ENCODE measurements at places on chromosomes 13 and 19. TPM values are rescaled to one million over a fixed set of nuclear protein-coding genes. Genes with fewer than 3 reads are reported as not detected.

DNA sequence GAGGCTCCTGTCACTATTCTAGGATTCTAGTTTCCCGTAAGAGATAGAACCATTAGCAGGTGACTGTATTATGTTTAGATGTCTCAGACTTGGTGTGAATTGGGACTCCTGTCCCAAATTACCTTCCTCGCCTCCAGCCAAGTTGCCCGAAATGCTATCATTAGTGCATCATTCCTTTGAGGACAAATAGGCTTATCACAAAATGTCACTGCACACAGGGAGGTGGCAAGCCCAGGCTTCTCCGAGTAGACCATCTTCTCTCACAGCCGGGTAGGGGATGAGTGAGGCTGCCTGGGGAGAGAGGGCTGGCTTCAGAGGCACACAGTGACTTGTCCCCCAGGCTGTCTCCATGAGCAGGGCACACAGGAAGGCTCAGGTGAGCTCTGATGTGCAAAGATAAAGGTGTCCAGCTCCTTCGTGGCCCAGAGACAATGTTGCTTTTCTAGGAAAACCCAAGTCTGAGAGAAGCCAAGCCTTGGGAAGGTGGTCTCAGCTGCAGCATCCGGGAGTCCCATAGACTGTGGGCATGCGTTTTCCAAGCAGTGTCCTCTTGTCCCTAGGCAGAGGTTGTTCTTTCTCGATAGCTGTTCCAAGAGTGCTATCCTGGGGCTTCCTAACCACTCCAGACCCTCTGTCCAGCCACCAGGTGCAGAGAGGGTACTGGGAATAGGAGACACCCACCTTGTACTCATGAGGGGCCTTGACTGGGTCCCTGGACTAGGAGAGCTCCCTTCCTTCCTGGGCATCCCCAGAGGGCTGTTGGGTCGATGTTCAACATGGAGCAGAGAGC is 163.1 kb upstream of the TSHZ3 start:
- DNase-seq = no peak

PEG3 gene
- total RNA-seq = not detected

DNA sequence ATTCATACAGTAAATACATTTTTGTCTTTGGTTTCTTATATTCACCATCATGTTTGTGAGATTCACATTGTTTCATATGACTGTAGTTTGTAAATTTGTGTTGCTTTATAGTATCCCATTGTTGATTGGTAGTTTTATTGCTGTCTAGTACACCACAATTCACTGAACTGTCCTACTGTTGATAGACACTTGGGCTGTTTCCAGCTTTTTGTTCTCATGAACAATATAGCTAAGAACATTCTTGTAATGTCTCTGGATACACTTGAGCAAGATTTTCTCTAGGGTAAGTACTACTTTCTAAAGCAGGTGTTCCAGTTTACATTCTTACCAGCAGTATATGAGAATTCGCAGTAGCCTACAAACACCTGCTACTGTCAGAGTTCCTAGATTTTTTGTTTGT is 37.8 kb downstream of the SKA3 start:
- no peak for DNase-seq

ZNF808 gene
- 2.2 TPM for total RNA-seq

DNA sequence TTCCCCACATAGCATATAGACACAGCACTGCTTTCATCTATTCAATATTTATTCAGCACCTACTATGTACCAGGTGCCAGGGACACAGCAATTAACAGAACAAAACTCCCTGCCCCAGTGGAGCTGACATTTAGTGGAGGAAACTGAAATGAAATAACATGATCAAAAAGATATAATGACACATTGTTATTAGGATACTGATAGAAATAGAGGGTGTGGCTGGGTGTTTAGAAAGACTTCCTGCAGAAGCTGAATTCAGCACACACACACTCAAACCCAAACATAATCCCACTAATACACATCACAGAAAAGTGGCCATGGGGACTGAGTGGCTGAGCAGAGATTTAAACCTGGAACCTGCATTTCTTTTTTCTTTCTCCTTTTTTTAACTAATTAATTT is 3.8 kb upstream of the CDC37 start:
- DNase-seq = no peak

- DNase-seq = no peak
These were observed 65.5 kb downstream of the EPSTI1 start for GRCh38 chr13:42926555-42926954.

- peak; percentile 100 for DNase-seq
These were observed 64.9 kb downstream of the GADD45B start for GRCh38 chr19:2540646-2541454.

RGS9BP gene
- total RNA-seq = 1.1 TPM

N4BP2L1 gene
- total RNA-seq = 2.2 TPM

NLRP4 gene
- total RNA-seq = not detected

GRCh38 chr19:41123716-41124294 is 9.6 kb downstream of the CYP2F1 start:
- DNase-seq = no peak

DNA sequence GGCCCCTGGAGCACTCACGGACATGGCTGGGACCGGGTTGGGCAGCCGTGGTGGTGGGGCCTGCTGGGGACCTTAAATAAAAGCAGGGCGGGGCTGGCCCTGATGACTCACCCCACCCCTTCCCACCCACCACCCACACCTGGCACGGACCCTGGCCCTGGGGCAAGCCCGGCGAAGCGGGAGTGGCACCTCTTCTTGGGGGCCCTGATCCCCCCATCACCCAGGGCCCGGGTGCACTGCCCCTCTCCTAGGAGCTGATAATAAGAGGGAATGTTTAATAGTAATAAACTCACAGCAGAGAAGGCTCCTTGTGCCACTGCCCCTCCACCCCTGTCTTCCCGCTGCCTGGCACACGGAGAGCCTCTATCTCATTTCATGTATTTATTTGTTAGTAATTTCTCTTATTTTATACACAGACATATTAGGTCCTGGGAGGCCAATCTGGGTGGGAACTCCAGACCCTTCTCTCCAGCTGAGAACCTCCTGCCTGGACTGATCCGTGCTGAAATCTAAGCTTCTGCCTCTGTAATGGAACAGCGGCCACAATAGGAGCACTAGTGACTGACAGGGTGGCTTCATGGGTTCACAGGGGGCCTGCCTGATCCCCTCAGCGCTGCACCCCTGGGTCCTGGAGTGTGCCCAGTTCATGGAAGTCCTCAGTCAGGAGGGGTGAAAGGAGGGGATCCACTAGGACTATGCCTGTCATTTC is at the start of gene LGALS7:
LGALS7 (minus strand) TSS at position 49 of the 709 bp plus-strand sequence; CDS start at position 24, 25 bp downstream.
- DNase-seq = no peak

GRCh38 chr13:106098778-106099177 is 436.7 kb downstream of the EFNB2 start:
- no peak for DNase-seq

- no peak for DNase-seq
These were observed 3.8 kb downstream of the GARIN5B start for GRCh38 chr19:55358943-55359908.

DNA sequence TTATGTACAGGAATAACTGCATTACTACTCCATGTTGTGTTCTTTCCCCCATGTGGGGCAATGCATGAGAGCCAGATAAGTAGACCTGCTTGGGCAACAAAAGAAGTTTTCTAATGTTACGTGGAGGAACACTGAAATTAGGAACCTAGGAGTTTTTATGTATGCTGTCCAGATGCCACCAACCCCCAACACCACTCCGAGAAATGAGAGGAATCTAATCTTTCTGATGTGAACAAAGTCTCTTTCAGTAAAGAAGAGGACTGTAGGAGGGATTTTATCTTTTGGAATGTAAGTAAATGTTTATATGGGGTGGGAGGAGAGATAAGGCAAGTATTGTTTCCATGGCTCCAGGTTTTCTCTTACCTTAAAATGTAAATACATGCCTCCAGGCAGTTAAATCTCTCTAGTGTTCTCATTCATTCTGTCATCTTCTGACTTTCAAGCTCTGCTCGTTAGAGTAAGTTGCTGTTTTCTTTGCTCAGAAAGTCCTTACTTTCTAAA is 820.6 kb downstream of the PCDH17 start:
- no peak for DNase-seq

GRCh38 chr13:31774186-31774750 is 34.9 kb downstream of the RXFP2 start:
- DNase-seq = no peak
